ENCODE measurements at places on chromosomes 7 and 10. TPM values are rescaled to one million over a fixed set of nuclear protein-coding genes. Genes with fewer than 3 reads are reported as not detected.

MKX gene
- total RNA-seq, result 0.37 TPM

CADPS2 gene
- 0.11 TPM for total RNA-seq

SNX10 gene
- total RNA-seq, result 22.6 TPM

TAC1 gene
- 0.76 TPM for total RNA-seq

PPP1R3A gene
- total RNA-seq, result not detected

CDC14C gene
- total RNA-seq, result not detected

TAS2R4 gene
- 0.22 TPM for total RNA-seq

COL17A1 gene
- not detected for total RNA-seq

PLCE1 gene
- total RNA-seq, result not detected

OPALIN gene
- not detected for total RNA-seq

SH2B2 gene
- 3.0 TPM for total RNA-seq

MALRD1 gene
- total RNA-seq, result not detected

INMT gene
- total RNA-seq, result 0.25 TPM

PRKG1 gene
- 0.08 TPM for total RNA-seq

PLAC9 gene
- total RNA-seq, result not detected

MSMB gene
- not detected for total RNA-seq

OR6V1 gene
- not detected for total RNA-seq

VSTM2A gene
- not detected for total RNA-seq

OR9A2 gene
- not detected for total RNA-seq

SUN3 gene
- not detected for total RNA-seq

COL13A1 gene
- not detected for total RNA-seq

PDE6C gene
- total RNA-seq, result not detected

CAMK2B gene
- 1.6 TPM for total RNA-seq
